ENCODE measurements at places on chromosomes 7 and 10.

GRCh38 chr7:18437101-18437500 lies 58.4 kb upstream of the HDAC9 start:
- no peak for DNase-seq

- no peak for DNase-seq
These were observed 113.9 kb downstream of the ARHGAP22 start for GRCh38 chr10:48490946-48491345.

DNA sequence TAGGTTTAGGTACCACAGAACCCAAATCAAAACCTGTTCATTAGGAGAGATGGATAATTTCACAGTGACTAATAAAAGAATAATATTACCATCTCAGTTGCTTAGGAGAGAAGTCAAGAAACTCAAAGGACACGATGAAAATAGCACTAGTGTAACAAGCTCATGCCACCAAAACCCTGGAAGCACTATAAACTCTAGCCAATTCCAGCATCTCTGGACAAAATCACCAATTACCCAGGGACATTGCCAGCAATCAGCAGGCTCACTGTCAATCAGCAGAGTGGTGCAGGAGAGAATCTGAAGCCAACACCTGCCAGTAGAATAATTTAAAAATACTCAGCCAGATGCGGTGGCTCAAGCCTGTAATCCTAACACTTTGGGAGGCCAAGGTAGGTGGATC lies 88.9 kb downstream of the ARMH3 start:
- DNase-seq, result no peak

- peak; percentile 90 for DNase-seq
These were observed 1.6 kb downstream of the KLHDC10 start for GRCh38 chr7:130071701-130072622.

DNA sequence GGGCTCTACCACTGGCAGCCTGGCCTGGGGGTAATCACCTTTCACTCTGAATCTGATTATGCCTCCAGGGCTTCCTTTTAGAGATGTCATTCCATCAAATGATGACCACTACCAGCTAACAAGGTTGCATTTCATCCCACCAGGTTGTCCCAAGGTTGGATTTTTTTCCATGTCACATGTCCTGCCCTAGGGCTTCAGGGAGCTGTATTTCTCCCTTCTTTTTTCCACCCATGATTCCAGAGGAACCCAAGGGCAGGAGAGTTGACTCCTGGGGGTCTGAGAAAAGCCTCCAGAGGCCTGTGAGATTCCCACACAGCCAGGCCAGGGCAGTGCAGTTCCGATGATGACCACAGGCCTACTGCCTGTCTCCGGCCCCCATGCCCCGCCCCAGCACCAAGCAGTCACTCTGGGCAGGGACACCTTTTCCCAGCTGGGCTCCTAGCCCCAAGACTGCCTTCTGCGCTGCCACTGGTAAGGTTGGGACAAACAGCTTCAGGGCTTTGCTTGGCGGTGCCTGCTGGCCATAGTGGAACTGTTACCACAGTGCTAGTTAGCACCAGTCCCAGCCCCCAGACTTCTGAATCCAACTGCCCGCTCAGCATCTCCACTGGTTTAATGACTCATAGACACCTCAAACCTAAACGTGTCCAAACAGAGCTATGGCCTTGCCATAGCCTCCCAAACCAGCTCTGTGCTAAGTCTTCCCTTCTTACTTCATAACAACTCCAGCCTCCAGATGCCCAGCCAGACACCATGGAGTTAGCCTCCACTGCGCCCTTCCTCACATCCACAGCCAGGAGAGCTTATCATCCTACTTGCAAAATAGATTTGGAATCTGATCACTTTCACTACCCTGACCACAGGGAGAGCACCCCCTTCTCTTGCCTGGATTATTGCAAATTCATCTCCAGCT lies 133.7 kb downstream of the ARHGAP22 start:
- DNase-seq, result peak; percentile 45

DNA sequence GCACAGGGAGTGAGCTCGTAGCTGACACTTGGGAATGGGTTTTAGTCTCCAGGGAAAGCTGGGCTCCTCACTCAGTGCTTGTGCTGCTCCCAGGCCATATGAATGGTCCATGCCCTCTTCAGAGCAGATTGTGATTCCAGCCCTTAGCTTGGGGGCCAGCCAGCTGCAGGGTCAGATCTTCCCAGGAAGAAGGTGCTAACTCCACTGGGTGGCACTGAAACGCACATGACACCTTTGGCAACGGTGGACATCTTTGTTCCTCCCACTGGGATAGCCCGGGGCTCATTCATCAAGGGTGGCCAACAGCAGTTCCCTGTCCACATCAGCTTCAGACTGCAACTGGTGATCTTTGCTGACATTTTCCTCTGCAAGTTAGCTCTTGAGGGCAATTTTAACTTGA lies 129.2 kb downstream of the DYNC2I1 start:
- no peak for DNase-seq

DNA sequence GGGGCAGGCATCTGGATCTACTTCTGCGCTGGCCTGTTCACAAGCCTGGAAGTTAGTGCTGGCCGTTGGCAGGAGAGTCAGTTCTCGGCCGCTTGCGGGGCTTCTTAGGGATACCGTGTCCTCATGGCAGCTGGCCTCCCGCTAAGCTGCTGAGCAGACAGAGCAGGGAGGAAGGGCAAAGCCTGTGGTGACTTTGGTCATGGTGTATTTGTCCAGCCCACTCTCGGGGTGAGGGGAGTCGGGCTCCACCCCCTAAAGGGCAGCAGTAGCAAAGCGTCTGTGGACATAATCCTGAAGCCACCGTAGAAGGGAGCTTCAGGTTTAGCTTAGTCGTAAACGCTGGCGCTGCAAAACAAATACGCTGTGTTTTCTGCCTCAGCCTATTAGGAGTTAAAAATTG lies 12.2 kb downstream of the UBE3C start:
- no peak for DNase-seq

GRCh38 chr7:95508780-95509179 lies 23.0 kb downstream of the ASB4 start:
- DNase-seq, result no peak

- peak; percentile 17 for DNase-seq
These were observed 14.8 kb downstream of the ACSM6 start for GRCh38 chr10:95208702-95209391.

- no peak for DNase-seq
These were observed 70.8 kb upstream of the PDZD8 start for GRCh38 chr10:117445992-117446391.

- DNase-seq, result peak; percentile 20
These were observed 298.2 kb downstream of the FRMD4A start for GRCh38 chr10:14032406-14032998.

- DNase-seq, result no peak
These were observed 9.8 kb downstream of the KCTD7 start for GRCh38 chr7:66638309-66639099.

GRCh38 chr10:12238821-12239220 lies 42.8 kb downstream of the CDC123 start:
- DNase-seq, result no peak

- peak; percentile 43 for DNase-seq
These were observed 644 bp downstream of the PPP1R35 start for GRCh38 chr7:100435401-100436304.

GRCh38 chr10:44974628-44975430 lies 3.8 kb downstream of the DEPP1 start:
- peak; percentile 61 for DNase-seq

- DNase-seq, result peak; percentile 87
These were observed 334 bp downstream of the ZNF800 start for GRCh38 chr7:127392182-127392565.
